ENCODE measurements at places on chromosomes 7 and 10.

DNA sequence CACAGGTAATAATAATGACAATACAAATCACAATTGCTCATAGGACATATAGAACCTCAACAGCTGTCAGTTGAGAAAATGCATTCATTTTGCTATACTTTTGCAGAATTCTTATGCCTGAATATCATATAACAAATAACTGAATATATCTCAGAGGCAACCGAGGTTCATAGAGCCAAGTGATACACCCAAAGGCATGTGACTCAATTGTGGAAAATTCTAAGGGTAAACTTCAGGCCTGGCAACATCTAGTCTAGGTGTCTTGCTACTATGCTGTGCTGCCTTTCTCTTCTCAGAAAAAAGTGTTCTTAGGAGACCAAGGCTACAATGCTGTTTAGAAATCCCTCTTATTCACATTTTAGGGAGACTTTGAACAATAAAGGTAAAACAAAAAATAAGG, 270.7 kb downstream of the BAMBI start:
- no peak for DNase-seq

- no peak for DNase-seq
Measured at GRCh38 chr7:22287412-22287811, 69.5 kb downstream of the RAPGEF5 start.

DNA sequence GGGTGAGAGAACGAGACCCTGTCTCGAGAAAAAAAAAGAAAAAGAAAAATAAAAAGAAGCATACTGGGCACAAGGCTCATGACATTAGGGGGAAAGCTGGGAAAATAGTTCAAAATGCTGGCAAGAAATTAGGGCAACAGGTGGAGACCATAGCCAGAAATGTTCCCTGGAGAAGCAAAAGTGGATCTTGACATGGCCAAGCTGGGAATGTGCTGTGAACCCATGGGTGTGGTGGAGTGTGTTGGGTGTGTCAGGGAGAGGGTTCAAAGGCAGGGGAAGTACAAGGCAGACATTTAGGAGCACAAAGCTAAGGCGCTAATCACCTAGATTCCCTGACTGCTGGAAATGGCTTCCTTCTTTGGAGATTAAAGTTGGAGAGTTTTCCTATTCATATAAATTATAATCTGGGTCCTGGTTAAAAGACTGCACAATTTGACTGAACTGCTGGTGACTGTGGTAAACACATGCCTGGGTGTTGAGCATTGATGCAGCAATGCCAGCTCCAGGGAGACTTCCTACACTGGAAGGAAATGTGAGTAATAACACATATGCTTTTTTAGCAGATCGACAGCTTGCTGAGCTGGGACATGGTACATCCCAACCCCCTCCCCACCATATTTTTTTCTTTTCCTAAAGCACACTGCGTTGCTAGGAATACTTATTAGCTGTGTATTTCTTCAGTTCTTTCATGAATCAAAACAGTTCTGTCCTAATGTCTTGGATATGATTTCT, 70.1 kb upstream of the ARHGAP21 start:
- DNase-seq: no peak

DNA sequence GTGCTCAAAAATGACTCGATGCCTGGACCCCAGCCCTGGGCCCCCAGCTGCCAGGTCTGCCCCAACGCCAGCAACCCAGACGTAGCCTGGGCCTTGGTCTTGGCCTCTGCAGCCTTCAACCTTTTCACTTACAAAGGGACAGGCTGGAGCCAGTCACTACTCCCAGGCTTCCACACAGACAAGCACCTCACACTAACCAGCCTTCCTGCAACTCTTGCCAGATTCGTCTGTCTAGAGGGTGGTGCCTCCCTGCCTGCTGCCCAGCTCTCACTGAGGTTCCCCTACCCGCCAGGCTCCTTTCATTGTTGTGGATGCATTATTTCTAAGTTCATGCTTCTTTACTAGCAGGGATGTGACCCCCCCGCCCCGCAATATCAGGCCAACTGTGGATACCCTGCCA, 56.3 kb downstream of the NUDCD3 start:
- no peak for DNase-seq

DNA sequence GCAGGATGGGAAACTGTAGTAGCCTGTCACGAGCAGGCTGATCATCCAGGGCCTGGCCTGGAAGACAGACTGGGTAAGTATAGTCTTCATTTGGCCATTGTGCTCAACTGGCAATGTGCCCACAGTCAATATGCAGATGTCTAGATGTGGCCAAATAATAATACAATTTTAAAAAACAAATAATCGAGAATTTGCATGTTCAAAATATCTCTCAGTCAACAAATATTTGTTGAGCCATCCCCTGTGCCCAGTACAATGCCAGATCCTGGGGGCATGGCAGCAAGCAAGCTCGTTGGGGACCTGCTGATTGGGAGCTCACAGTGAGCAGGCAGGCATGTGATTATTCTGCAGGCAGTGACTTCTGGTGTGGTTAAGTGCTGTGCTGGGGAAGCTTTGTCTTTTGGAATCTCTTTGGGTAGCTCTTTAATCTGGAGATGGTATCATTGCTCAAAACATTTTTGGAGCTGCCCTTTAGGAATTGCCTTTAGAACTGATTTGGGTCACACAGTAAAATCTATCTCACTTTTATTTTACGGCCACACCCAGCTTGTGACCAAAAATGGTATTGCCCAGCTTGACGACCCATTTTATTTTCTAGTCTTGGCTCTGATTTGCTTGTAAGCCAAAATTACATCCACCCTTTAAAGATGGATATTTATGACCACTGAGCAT, 92.2 kb downstream of the PLCE1 start:
- no peak for DNase-seq

GRCh38 chr10:106336874-106337273, 827.6 kb downstream of the SORCS1 start:
- no peak for DNase-seq

DNA sequence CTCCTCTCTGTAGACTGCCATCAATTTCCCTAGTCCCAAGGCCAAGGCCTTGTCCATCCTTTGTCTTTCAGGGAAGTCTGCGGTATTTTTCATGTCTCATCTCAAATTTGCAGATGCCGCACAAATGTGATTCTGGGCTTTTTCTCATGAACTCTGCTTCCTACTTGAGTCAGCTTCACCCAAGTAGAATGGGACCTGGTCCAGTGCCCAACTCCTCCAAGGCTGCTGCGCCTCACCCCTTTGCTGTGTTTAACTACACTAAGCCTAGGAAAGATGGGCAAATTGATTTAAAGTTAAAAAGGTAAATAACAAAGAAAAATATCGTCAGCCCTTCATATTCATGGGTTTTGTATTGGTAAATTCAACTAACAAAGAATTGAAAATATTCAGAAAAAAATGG, 1092.6 kb upstream of the AUTS2 start:
- DNase-seq: no peak

DNA sequence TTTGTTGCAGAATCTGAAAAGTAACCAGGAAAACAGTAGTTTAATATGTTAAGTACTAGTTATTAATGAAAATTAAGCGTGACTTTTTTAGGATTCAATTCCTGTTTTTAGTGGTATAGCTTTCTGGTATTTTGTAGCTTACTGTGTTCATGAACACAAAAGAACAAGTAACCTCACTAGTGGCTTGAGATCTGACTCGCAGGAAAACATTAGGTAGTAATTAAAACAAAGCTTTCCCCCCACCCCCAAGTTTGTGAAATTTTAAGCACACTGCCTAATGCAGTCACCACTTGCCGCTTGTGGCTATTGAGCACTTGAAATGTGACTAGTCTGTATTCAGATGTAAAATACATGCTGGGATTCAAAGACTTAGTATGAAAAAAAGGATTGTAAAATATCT, 102.5 kb upstream of the RPA3 start:
- no peak for DNase-seq

Data from muscle of back (tissue), 13 donors.